ENCODE measurements at places on chromosomes 2 and 18. TPM values are rescaled to one million over a fixed set of nuclear protein-coding genes. Genes with fewer than 3 reads are reported as not detected.

- DNase-seq = no peak
- H3K27me3 ChIP-seq = peaks cover 6% of the 10 kb centered on the region
- H3K4me3 ChIP-seq = no peak overlapping the region
- no peaks in the 10 kb centered on the region for H3K36me3 ChIP-seq
Observed at GRCh38 chr2:30398084-30398873, 48.8 kb upstream of the LCLAT1 start.

Gene LDLRAD4
- total RNA-seq = 0.88 TPM

Gene MGAT4A
- 0.36 TPM for total RNA-seq

DNA sequence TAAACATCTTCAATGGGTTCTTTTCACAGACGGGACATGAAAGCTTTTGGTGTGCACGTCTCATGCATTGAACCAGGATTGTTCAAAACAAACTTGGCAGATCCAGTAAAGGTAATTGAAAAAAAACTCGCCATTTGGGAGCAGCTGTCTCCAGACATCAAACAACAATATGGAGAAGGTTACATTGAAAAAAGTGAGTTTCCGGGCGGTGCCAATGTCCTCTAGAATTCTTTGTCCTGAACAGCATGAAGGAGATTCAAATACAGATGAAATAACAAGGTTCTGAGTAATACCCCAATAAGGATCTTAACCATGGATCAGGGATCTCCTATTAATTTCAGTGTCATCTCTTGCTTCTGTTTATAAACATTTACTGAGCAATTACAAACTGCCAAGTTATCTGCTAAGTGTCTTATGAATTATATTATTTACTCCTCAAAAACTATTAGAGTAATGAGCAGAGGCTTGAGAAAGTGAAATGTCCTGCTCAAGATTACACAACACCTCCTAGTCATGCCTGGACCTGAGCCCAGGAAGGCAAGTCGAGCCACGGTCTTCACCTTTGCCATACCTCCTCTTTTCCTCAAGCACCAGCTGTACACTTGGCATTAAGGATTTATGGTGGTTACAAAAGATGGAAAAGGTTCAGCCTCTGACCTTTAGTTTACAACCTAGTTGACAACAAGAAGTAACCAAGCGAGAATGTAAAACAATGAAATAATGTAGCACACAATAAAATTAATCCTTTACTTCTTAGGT is 22.6 kb downstream of the DHRS9 start:
- no peak overlapping the region for H3K27ac ChIP-seq
- H3K4me1 ChIP-seq = peaks cover 28% of the 10 kb centered on the region
- H3K27me3 ChIP-seq = no peaks in the 10 kb centered on the region
- DNase-seq = no peak

DNA sequence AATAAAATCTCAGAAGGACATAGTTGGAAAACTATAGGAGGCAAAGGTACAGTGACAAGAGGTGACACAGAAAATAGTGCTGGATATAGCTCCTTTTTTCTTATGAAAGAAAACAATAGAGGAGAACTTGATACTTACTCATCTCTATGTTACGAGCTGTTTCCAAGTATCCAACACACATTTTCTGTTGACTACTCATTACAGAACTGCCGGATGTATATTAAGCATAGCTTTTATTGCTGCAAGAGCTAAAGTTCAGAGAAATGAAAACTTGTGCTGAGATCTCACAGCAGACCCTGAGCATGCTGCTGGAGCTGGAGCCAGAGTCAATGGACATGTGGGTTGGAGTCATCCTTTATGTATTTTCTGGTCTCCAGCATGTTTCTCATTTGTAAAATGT is 210.0 kb upstream of the NT5C1B start:
- DNase-seq = peak; percentile 29
- no peak overlapping the region for H3K27ac ChIP-seq
- H3K4me3 ChIP-seq = no peak overlapping the region
- H3K27me3 ChIP-seq = no peaks in the 10 kb centered on the region
- H3K4me1 ChIP-seq = peaks cover 18% of the 10 kb centered on the region
- H3K36me3 ChIP-seq = no peaks in the 10 kb centered on the region

Gene ST3GAL5
- 17.7 TPM for total RNA-seq

DNA sequence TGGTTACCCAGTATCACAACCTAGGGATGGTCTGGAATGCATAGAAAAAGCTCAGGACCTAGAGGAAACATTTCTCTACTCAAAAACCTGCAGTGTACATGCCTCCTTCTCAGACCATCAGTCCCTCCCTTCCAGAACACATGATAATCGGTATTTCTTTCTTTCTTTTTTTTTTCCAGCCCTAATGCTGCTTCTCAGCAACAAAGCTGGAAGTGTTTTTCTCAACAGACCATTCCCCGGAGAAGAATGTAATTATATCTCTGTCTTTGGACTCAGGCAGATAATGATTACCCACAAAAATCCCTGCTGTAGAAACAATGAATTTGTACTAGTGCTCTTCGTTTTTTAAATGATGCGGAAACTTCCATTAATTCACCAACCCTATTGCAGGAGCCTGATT is 44.1 kb upstream of the NDUFV2 start:
- peaks cover 8% of the 10 kb centered on the region for H3K4me1 ChIP-seq
- H3K27me3 ChIP-seq = no peaks in the 10 kb centered on the region
- H3K36me3 ChIP-seq = no peaks in the 10 kb centered on the region
- no peak for DNase-seq

Gene TRIB2
- total RNA-seq = 79.6 TPM

- no peak overlapping the region for H3K27ac ChIP-seq
- H3K4me1 ChIP-seq = peaks cover 7% of the 10 kb centered on the region
- no peak overlapping the region for H3K4me3 ChIP-seq
- no peaks in the 10 kb centered on the region for H3K36me3 ChIP-seq
- H3K27me3 ChIP-seq = no peaks in the 10 kb centered on the region
Observed at GRCh38 chr2:195342061-195342460, 315.0 kb upstream of the SLC39A10 start.

DNA sequence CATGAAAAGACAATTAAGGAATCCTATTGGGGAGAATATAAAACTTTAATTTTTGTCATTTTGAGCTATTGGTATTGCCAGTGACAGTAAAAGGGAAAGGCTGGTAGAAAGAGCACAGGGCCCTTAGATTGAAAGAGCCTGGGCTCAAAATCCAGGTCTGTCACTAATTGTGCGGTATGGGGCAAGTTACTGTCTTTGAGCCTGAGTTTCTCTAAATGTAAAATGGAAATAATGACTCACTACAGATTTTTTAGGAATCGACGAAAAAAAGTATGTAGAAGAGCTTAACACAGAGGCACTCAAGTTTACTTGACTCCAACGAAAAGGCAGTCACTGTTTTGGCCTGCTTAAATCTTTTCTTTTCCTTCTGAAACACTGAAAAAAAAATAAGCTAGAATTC is 7.0 kb downstream of the NDUFV2 start:
- H3K4me3 ChIP-seq = peak overlapping the region; percentile 11
- no peaks in the 10 kb centered on the region for H3K27me3 ChIP-seq
- H3K4me1 ChIP-seq = peaks cover 40% of the 10 kb centered on the region
- peak overlapping the region; percentile 73 for H3K27ac ChIP-seq
- no peaks in the 10 kb centered on the region for H3K36me3 ChIP-seq

DNA sequence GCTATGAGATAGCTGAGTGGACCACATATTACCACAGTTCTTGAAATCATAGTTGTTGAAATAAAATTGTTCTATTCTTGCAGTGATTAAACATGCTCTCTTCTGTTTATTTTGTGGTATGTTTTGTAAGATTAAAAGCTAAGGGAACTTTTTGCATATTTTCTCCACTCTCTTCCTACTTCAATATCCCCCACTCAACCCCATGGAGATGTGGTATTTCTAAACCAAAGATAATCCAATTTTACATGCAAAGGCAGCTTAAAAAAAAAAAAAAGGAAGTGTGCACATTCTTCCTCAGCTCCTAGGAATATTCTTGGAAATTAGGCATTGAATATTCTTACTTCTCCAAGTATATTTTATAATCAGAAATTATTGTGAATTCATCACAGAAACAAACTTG is 15.0 kb upstream of the PAX3 start:
- peaks cover 8% of the 10 kb centered on the region for H3K4me1 ChIP-seq
- no peak overlapping the region for H3K4me3 ChIP-seq
- H3K36me3 ChIP-seq = no peaks in the 10 kb centered on the region
- DNase-seq = no peak
- peaks cover 74% of the 10 kb centered on the region for H3K27me3 ChIP-seq
- no peak overlapping the region for H3K27ac ChIP-seq

- peak; percentile 90 for DNase-seq
- H3K4me1 ChIP-seq = no peaks in the 10 kb centered on the region
- peaks cover 18% of the 10 kb centered on the region for H3K27me3 ChIP-seq
- peak overlapping the region; percentile 71 for H3K27ac ChIP-seq
Observed at GRCh38 chr2:64522843-64523428, 1.2 kb upstream of the AFTPH start.

Gene FSIP2
- total RNA-seq = under 0.01 TPM

- H3K4me1 ChIP-seq = no peaks in the 10 kb centered on the region
- H3K4me3 ChIP-seq = no peak overlapping the region
- DNase-seq = peak; percentile 97
Observed at GRCh38 chr2:96801005-96801785, 14.9 kb upstream of the CNNM3 start.

DNA sequence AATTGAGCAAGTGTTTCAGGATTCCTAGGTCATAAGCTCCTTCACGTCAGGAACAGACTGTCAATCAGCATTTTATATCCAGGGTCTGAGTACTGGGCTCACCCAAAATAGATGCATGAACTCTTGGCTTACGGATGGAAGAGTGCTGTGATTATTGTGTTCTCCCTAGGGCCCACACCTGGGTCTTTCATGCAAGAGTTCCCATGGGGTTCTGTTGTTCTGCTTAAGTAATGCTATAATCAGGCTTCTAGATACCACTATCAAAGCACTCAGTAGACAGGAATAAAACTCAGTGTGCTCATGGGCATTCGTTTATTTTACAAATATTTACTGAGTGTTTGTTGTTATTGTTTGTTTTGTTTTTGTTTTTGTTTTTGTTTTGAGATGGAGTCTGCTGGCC is 46.4 kb upstream of the PMAIP1 start:
- peaks cover 9% of the 10 kb centered on the region for H3K27me3 ChIP-seq
- no peak overlapping the region for H3K27ac ChIP-seq
- peak; percentile 52 for DNase-seq
- H3K4me1 ChIP-seq = no peaks in the 10 kb centered on the region
- no peaks in the 10 kb centered on the region for H3K36me3 ChIP-seq

- H3K4me3 ChIP-seq = no peak overlapping the region
- H3K27ac ChIP-seq = no peak overlapping the region
- H3K36me3 ChIP-seq = no peaks in the 10 kb centered on the region
- DNase-seq = no peak
Observed at GRCh38 chr18:57150828-57151227, 3.9 kb downstream of the BOD1L2 start.

Gene EFEMP1
- total RNA-seq = 1,564 TPM

DNA sequence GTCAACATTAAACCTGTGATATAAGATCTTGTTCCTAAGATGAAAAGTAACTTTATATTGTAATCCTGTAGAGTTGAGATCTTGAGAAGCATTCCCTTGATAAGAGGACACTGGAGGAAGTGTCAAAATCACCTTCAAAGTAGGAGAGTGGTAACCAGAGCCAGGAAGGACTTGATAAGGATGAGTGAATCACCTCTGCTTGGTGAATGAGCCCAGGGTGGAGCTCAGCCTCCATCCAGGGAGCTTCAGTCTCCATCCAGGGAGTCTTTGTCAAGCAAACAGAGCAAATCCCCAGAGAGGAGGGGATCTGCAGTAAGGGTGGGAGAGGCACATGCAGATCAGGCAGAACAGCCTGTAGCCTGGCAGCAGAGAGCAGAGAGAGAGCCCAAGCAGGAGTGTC is 167.1 kb upstream of the SIX2 start:
- no peaks in the 10 kb centered on the region for H3K27me3 ChIP-seq
- H3K4me3 ChIP-seq = no peak overlapping the region
- H3K36me3 ChIP-seq = no peaks in the 10 kb centered on the region
- peak overlapping the region; percentile 92 for H3K27ac ChIP-seq
- H3K4me1 ChIP-seq = peaks cover 66% of the 10 kb centered on the region

- H3K4me1 ChIP-seq = peaks cover 22% of the 10 kb centered on the region
- no peak overlapping the region for H3K27ac ChIP-seq
- peaks cover 51% of the 10 kb centered on the region for H3K27me3 ChIP-seq
- peak; percentile 72 for DNase-seq
- H3K4me3 ChIP-seq = peak overlapping the region; percentile 49
Observed at GRCh38 chr2:169360984-169361705, 1.2 kb downstream of the LRP2 start.

- no peaks in the 10 kb centered on the region for H3K4me1 ChIP-seq
- H3K36me3 ChIP-seq = no peaks in the 10 kb centered on the region
- no peak overlapping the region for H3K27ac ChIP-seq
- no peak overlapping the region for H3K4me3 ChIP-seq
- no peak for DNase-seq
Observed at GRCh38 chr2:147679191-147679954, 165.5 kb upstream of the ACVR2A start.

GRCh38 chr2:239020541-239021041 is 172.7 kb downstream of the TWIST2 start:
- peaks cover 8% of the 10 kb centered on the region for H3K4me1 ChIP-seq
- H3K27me3 ChIP-seq = no peaks in the 10 kb centered on the region
- no peak overlapping the region for H3K4me3 ChIP-seq
- H3K27ac ChIP-seq = no peak overlapping the region
- H3K36me3 ChIP-seq = no peaks in the 10 kb centered on the region

- no peaks in the 10 kb centered on the region for H3K36me3 ChIP-seq
- H3K4me1 ChIP-seq = peaks cover 18% of the 10 kb centered on the region
- no peak for DNase-seq
- no peak overlapping the region for H3K4me3 ChIP-seq
- H3K27me3 ChIP-seq = no peaks in the 10 kb centered on the region
Observed at GRCh38 chr2:159793326-159793725, 4.7 kb downstream of the CD302 start.

Gene SULT1C4
- not detected for total RNA-seq

Gene EXOC6B
- total RNA-seq = 24.5 TPM

DNA sequence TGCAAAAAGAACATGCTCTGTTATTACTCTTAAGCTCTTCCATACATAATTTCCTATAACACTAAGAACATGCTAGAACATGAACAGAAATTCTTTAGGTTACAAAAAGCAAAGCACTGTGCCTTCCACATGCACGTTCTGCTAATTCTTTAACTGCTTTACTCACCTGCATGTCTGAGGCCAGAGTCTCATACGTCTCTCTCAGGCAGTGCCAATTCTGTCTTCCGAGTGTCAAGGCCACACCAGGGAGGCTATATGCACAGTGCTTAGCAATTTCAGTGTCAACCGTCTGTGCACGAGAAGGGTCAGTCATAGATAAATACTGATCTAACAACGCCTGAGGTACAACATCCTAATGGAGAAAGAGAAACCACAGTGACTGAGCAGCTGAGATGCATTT is 55.1 kb downstream of the PPP4R1 start:
- H3K4me3 ChIP-seq = no peak overlapping the region
- no peaks in the 10 kb centered on the region for H3K27me3 ChIP-seq
- H3K27ac ChIP-seq = no peak overlapping the region
- peaks cover 77% of the 10 kb centered on the region for H3K36me3 ChIP-seq
- DNase-seq = no peak
- no peaks in the 10 kb centered on the region for H3K4me1 ChIP-seq

Gene RAPGEF4
- 0.59 TPM for total RNA-seq

Gene EFHD1
- total RNA-seq = 2.4 TPM

GRCh38 chr2:48515513-48515985 is 14.4 kb upstream of the STON1 start:
- H3K4me3 ChIP-seq = no peak overlapping the region
- peaks cover 21% of the 10 kb centered on the region for H3K36me3 ChIP-seq

GRCh38 chr2:223786236-223786635 is 51.1 kb downstream of the AP1S3 start:
- no peaks in the 10 kb centered on the region for H3K27me3 ChIP-seq
- DNase-seq = no peak
- H3K4me3 ChIP-seq = no peak overlapping the region
- no peaks in the 10 kb centered on the region for H3K36me3 ChIP-seq
- no peaks in the 10 kb centered on the region for H3K4me1 ChIP-seq

Measured in osteoblast (primary cell).